ENCODE measurements at places on chromosomes 7 and 10.

DNA sequence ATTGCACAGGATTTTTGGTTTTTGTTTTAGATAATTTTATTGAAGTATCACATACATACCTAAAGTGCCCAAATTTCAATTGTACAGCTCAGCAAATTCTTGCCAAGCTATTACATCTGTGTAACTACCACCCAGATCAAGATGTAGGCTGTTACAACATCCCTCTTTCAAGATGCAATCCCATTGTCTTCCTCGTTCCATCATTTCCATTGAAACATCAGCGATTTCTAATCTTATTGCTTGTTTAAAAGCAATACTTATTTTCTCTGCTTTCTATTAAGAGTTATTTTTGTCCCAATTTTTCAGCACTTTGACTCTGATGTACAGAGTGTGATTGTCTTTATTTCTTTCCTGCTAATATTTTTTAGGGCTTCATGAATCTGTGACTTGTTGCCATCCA is 372.8 kb upstream of the SHH start:
- DNase-seq, result no peak

GRCh38 chr10:116548301-116548700 is 2.6 kb downstream of the PNLIP start:
- DNase-seq, result no peak

DNA sequence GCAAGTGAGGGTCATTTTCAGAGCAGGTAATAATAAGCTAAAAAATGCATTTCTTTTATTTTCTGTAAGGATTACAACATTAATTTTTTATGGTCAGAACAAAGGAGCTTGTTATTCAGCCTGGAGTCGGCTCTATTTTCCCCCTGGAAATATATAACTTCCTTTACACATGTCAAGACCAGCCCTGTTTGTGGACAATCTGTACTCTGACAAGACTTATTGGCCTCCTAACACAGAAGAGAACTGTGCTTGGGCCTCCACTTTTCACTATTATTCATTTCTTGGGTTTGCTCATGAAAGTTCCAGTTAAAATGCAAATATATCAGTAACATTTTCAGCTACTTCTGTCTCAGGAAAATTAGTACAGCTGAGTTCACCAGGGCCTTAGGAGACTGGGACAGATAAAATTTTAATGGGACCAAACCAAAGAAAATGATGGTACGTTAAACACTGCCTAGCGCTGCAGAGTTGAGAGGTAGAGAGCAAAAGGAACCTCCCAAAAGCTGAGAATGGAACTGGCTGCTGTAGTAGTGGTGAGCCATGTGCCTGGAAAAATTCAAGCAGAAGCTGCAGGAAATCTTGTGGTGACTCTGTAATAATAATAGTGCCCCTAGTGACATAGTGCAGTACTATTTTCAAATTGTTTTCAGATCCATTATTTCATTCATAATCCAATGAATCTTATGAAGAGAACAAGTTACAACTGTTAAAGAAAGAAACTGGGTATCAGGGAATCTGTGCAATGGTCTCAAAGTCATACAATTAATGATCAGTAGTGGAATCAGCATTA is 227.2 kb upstream of the KIAA1217 start:
- no peak for DNase-seq

- no peak for DNase-seq
Measured at GRCh38 chr7:36629351-36629750, 94.9 kb downstream of the AOAH start.

DNA sequence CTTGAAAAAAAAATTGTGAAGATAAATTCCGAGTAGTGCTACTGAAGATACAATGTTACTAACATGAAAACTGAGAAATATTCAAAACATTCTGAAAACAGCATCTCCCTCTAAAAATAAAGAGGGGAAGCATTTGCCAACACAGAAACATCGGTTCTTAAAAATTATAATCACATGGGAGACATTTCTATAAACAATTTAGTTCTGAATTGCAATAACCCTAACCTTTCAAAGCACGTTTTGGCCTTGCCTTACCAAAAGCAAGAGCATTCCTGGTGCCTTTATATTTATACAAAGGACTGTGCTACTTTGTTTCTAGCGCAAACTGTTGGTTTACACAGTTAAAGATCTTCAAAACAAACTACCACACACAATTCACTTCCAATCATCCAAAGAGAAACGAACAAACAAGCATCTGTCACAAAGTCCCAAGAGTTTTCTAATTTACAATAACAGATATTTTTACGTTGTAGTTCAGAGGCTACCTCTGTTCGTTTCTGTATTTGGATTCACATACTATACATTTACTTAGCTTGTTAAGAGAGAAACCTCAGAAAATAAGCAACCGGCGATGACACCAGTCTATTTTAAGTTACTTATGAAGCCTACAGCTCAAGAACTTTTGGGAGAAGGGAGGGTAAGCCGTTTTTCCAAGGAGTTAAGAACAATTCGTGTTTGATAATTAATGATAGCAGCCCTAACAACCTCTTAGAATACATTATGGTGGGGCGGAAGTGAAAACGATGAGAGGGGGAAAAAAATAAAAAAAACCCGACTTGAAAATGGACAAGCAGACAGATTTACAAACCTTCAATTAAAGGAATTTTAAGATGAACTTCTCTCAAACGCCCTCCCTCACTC is 1.3 kb downstream of the ABI1 start:
- no peak for DNase-seq

DNA sequence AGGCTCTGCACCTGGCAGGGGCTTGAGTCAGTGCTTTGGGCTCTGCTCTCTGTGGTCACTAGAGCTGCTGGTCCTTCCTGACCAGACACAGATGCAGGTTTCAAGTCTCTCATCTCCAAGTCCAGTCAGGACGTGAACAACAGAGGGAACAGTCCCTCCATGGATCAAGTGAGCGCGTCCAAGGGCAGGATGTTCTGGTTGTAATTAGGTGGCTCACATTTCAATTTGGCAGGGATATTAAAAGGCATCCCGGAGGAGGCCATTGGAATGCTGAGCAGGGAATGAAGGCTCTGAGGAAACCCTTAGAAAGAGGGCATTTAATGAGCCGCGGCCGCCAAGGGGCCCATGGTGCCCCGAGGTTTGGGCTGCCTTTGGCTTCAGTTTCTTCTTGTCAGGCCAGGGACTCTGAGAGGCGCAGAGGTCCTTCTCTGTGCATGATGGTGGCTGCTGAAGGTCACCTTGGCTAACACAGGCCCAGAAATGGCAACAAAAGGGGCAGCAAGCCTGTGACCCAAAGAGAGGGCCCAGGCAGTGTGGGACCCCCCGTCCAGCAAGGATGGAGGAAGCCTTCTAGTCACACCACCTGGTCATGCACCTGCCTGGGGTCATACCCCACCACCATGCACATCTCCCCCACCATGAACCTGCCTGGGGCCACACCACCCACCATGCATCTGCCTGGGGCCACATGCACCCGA is 30.7 kb upstream of the INPP5A start:
- no peak for DNase-seq

DNA sequence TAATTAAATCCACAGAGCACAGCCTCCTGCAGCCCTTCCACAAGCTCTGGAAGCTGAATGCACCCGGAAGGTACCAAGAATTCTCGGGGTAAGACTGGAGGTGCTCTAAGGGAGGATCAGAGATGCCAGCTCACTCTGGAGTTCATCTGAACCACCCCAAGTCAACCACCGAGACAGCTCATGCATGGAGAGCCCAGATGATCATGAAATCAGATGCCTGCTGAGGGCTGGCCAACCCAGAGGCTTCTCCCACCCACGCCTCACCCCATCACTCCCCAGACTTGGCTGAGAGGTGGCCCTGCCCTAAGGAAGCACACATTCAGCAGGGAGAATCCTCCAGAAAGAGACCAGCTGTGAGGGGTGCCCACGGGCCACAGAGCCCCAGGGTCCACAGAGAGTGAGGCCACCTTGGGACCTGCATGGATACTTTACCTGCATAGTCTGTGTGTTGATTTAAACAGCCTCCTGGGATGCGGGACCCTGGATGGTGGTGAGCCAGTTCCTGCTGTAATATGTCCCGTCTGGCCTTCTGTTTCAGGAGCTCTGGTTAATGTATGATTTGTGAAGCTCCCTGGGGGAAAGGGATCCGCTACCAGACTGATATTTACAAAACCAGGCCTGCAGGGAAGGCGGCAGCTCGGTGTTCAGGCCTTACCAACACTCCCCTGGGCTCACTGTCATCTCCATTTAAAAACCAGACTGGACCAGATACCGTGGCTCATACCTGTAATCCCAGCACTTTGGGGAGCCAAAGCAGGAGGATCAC is 64.9 kb downstream of the INSIG1 start:
- DNase-seq, result no peak

DNA sequence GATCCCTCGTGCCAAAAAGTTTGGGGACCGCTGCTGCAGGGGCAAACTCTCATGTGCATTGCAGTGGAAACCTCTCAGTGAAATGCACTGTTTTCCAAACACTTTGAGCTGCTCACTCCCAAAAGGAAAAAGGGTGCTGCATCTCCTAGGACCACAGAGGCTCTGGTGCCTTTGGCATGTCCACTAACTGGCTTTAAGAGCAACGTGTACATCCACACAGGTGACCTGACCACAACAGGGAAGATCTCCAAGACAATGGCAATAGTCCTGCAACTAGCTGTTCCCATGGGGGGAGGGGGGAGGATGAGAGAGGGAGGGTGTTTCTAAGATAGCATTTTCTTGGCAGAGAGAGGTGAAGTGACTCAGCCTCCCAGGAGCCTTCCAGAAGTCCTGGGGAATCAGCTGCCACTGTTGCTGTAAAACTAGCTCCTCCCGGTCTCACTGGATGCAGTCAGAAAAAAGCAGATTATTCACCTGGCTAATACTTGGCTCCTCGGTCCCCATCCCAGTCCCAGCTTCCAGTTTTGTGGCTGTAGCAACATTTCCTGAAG is 181.7 kb downstream of the HECW1 start:
- no peak for DNase-seq

GRCh38 chr7:13898957-13899670 is 90.4 kb downstream of the ETV1 start:
- no peak for DNase-seq

GRCh38 chr10:44126291-44126717 is 258.6 kb downstream of the CXCL12 start:
- DNase-seq, result no peak

DNA sequence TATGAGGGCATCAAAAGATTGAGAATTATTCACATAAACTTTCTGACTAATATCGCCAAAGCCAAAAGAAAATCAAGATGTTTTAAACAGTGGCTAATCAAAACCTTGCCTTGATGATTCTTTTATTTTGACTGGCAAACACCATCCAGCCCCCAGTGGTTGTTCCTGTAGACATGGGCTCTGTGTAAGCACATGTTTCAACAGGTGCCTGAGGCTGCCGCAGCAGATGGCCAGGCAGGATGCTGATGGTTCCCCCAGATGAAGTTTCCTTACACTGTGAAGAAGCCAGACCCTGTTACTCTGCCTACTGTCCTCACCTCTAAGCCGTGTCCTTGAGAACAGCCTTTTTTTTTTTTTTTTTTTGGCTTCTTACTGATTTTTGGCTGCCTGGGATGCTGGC is 146.5 kb downstream of the RAB11FIP2 start:
- DNase-seq, result no peak

DNA sequence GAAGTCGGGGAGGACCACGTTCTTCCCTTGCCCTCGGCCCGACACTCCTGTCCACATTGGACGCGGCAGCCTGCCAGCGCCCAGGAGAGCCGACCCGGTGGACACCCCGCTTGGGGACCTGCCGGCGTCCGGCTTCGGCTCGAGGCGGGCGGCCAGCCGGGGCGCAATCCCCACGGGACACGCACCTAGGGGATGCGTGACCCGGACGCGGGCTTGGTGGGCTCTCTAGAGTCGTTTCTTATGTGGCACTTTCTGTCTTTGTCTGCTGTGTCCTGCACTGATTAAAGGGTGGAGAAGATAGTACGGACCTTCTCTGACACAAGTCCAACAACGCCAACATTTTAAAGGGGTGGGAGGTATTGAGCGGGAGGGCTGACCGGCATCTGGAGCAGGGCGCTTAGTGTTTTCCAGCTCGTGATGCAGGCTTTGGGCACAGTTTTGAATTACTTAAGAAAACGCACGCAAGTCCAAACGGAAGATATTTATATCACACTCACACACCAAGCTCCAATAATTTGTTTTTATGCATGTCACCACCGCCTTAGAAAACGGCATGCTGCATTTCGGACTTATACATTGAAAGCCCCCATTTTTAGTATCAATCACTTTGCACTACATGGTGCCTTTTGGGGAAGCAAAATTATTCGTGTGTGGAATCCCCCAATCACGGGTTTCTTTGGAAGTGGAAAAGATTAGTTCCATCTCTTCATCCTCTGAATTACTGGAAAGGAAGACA is 3.9 kb upstream of the SPAG6 start:
- no peak for DNase-seq

- no peak for DNase-seq
Measured at GRCh38 chr10:98378722-98379121, 36.3 kb downstream of the PYROXD2 start.

DNA sequence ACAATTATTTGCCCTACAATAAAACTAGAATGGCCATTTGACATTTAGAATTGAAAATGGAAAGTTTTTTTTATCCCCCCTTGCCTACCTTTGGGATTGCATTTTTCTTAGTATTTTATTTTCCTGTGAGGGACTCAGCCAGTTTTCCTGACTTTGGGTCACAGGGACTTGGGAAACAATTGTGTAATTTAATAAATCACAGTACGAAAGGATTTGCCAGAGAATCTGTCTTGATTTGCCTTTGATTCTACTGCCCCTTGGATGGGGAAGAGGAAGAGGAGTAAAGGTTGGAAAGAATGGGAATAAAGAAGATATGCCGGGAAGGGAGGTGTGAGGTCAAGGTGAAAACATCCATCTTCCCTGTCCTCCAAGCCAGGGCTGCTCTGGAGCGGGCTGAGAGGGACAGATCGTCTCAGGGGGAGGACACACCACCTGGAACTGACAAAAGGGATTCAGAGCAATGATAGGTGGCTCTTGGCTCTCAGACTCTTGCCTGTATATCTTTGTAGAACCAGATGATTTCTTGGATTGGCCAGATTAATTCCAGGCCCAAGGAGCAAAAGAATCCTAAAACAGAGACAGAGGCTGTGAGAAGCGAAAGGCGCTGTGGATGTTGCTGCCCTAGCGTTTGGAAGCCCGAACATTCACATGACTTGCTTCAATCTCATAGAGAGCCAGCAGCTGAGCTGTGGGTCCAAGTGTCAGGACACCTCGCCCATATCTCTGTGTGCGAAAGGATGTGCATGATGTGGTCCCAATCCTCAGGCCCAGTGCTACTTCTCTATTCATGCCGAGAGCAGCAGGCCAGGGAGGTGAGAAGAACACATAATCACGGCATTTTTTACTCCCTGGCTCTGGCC is 50.3 kb upstream of the ZEB1 start:
- DNase-seq, result no peak

DNA sequence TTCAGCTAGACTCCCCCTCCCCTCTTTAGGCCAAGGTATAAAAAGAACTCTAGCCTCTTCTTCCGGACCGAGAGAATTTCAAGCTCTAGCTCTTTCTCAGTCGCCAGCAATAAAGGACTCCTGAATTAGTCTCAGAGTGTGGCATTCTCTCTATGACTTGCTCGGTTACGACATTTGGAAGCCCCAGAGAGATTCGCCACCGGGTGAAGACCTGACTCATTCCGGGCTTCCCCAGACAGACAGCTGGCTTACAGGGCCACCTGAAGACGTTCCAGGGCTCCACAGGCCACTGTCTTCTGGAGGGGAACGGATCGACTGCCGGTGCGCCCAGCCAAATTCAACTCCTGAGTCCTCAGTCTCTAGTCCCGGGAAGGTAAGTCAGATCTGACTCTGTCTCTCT is at the start of gene AKR1B15:
Gene AKR1B15 (plus strand): TSS at position 234 of the 400 bp plus-strand sequence. CDS start 15,510 bp downstream, outside the sequence.
- peak; percentile 14 for DNase-seq

- no peak for DNase-seq
Measured at GRCh38 chr7:142459551-142459963, 201.7 kb upstream of the PRSS58 start.
